ENCODE measurements at places on chromosomes 2 and 18.

DNA sequence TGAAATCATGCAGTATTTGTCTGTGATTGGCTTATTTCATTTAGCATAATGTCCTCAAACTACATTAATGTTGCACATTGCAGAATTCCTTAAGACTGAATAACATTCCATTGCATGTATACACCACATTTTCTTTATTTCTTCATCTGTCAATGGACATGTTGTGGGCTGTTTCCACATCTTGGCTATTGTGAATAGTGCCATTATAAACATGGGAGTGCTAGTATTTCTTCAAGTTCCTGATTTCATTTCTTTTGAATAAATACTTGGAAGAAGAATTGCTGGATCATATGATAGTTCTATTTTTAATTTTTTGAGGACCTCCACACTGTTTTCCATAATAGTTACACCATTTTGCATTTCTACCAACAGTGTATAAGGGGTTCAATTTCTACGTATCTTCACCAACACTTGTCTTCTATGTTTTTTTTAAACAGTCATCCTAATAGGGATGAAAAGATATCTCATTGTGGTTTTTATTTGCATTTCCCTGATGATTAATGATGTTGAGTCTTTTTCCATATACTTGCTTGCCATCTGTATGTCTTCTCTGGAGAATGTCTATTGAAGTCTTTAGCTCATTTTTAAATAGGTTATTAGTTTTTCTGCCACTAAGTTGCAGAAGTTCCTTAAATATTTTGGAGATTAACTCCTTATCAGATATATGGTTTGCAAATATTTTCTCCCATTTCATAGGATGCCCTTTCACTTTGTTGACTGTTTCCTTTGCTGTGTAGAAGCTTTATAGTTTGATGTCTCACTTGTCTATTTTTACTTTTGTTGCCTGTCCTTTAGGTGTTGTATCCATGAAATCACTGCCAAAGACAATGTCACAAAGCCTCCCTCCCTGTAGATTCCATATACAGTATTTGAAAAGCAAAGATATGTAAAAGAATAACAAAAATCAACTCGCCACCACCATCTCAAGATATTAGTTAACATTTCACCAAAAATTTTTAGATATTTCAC lies 14.6 kb downstream of the FBXO11 start:
- no peak for DNase-seq

GRCh38 chr2:27716301-27717069 lies 52.8 kb downstream of the SLC4A1AP start:
- DNase-seq, result no peak

GRCh38 chr2:122100756-122101155 lies 345.3 kb downstream of the TSN start:
- no peak for DNase-seq

GRCh38 chr18:40235836-40236235 lies 1719.2 kb upstream of the PIK3C3 start:
- no peak for DNase-seq

DNA sequence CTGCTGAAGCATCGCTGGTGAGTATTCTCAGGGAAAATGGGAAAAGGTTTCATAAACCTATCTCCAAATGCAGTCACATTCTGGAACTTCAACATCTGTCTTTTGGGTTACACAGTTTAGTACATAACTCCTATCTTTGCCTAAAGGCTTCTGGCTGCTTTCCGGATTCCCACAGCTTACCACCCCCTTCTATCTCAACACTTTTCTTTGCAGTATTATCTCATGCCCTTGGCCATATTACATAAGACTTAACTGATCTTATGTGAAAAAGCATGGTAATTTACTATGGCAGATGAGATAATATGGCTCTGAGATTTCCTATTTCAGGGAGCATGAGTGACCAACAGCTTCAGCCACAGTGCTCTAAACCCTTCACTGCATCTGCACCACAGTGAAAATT lies 369.3 kb upstream of the LINC00305 start:
- no peak for DNase-seq

DNA sequence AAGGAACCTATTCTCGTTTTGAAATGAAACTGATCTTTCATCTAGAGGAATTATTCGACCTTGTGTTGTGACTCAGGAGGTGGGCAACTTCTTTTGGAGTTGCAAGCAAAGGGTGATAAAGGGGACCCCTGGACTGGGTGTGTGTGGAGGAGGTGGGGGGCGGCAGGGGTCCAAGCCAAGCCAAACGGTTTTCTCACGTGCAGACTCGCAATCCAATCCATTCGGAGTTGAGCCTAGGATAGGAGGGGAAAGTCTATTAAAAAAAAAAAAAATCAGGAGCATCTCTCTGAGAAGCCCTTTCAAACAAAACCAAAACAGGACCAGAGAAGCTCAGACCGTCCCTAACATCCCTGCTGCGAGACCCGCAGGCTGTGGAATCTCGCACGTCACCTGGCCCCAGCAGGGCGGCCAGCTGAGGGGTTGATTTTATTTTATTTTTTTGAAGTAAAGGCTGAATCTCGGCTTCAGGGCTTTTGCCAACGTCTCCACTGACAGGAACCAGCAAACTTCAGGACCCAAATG lies 3.7 kb upstream of the ZEB2 start:
- no peak for DNase-seq

GRCh38 chr18:48072428-48073204 lies 142.2 kb upstream of the SMAD2 start:
- DNase-seq, result no peak

- DNase-seq, result no peak
These were observed 5.1 kb downstream of the ECEL1 start for GRCh38 chr2:232482301-232483238.

GRCh38 chr18:62625019-62625418 lies 90.3 kb upstream of the PHLPP1 start:
- DNase-seq, result no peak

GRCh38 chr18:45464619-45465018 lies 150.7 kb upstream of the SLC14A2 start:
- no peak for DNase-seq

DNA sequence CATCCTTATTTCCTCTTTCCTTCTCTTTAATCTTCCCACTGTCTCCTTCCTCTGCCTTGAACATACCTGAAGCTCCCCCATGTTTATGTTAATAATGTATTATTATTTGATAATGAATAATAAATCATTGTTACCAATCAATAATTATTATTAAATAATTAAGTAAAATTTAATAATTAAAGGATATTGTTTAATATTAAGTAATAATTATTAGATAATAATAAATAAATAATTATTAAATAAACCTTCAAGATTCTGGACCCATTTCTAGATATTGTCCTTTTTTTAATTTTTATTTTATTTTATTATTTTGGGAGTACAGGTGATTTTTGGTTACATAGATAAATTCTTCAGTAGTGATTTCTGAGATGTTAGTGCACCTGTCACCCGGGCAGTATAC lies 7.4 kb upstream of the EVA1A start:
- DNase-seq, result no peak

DNA sequence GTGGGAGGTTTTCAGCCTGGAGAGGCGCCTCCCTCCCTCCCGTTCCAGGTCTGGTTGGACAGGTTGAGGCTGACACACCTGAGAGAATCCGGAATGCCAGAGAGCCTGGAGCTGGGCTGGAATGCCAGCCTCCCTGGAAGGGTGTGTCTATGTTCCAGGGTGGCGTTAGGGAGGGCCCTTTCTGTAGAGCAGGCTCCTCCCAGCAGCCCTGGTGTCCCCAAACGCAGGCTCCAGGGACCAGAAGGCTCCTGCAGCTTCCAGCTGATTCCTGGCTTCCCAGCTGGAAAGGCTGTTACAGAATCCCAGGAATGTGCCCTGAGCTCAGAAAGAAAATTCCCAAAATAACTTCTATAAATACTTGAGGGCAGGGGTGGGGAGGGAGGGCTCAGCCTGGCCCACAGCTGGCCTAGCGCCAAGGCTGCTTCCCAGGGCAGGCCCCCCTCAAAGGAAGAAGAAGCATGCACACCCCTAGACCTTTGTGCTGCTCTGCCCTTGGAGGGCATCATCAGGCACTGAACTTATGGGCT lies 85.4 kb downstream of the STPG4 start:
- no peak for DNase-seq

DNA sequence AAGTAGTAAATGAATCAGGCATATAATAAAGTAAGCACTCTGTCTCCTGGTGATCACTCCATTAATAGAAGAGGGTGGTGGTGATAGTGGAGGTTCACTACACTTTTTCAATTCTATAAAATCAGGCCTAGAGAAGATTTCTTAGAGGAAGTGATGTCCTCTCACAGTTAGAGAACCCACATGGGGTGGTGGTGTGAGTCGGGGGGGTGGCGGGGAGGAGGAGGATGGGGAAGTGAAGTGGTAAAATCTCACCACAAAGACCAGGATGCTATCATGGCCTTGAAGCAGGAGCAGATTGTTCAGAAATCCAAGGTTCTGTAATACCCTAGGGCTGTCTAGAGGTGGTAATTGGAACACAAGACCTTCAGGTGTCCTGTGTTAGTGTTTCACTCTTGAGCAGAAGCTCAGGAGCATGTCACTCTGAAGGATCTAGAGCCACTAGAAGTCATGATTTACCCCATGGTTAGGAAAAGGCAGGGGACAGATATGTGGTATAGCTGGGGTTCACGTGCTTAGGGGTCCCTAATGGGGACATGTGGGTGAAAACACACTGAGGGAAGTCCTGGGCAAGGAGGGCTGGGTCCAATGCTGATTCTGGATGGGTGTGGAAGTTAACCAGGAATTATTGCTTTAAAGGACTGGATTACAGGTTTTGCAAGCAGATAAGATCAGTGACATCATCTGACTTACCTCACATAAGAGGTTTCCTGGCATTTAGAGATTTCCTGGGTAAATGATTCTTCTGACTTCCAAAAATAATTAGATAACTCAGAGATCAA lies 31.0 kb downstream of the RNF125 start:
- peak; percentile 22 for DNase-seq

- no peak for DNase-seq
These were observed 150.2 kb upstream of the DOK6 start for GRCh38 chr18:69250305-69251151.

DNA sequence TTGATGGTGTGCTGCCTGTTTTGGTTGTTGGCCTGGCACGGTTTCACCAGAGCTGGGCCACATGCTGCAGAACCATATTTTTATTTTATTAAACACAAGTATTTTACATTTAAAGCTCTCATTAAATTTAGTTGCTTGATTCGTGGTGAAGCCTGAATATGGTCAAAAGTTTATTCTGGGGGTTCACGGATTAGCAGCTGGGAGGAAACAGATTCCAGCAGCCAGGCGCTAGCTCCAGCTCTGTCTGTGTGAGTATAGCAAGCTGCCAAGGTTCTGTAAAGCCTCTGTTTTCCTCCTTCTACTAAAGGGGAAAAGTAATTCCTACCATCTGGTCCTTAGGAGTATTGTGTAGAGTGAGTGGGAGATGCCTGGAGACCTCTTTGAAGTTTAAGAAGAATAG lies 22.5 kb downstream of the GATA6 start:
- no peak for DNase-seq

DNA sequence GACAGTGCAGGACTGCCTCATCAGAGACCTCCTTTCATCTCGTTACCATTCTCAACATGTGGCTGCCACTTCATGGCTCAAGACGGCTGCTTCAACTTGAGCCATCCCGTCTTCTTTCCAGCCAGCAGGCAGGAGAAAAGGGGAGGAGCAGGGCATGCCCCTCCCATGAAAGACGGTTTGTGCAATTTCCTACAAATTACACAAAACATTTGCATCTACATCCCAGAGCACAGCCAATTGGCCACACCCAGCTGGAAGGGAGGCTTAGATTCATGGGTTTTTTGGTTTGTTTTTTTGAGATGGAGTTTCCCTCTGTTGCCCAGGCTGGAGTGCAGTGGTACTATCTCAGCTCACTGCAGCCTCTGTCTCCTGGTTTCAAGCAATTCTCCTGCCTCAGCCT lies 11.8 kb downstream of the UCN start:
- DNase-seq, result no peak

GRCh38 chr2:56676966-56677365 lies 493.2 kb downstream of the CCDC85A start:
- DNase-seq, result no peak

GRCh38 chr2:167595839-167596471 lies 651.4 kb downstream of the STK39 start:
- DNase-seq, result no peak

GRCh38 chr2:203535784-203536585 lies 884 bp upstream of the RAPH1 start:
- DNase-seq, result no peak

DNA sequence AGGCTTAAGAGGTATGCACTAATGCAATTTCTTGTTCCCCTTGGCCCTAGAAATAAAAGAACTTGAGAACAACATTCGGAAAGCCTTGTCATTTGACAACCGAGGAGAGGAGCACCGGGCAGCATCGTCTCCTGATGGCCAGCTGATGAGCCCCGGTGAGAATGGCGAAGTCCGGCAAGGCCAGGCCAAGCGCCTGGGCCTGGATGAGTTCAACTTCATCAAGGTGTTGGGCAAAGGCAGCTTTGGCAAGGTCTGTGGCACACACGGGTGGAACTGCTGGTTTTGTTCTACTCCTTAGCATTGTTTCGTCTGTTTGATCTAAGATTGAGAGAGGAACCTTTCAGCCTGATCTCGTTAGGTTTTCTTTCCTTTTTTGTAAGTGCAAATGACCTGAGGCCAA lies 289.8 kb upstream of the EPAS1 start:
- DNase-seq, result no peak

GRCh38 chr2:69330781-69331180 lies 56.2 kb downstream of the GFPT1 start:
- DNase-seq, result no peak

DNA sequence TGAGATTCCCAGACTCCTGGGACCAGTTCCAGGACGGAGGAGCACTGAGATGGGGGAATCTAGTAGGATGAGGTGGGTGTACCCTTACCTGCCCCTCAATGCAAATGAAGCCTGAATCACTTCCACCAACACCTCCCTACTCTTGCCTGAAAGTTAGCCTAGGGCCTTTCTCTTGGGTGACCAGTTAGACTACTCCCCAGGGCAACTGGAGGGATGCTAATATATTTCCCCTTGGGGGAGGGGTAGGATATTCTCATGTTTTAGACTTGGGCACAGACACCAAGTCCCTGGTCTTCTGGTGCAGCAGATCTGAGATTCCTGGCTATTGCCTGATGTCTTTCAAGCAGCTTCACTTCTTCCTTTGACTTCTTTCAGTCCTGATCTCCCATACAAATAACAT lies 334.5 kb downstream of the ALK start:
- no peak for DNase-seq

GRCh38 chr2:163733301-163733938 lies 2.4 kb downstream of the FIGN start:
- DNase-seq, result no peak

- DNase-seq, result no peak
These were observed 40.6 kb upstream of the PGAP1 start for GRCh38 chr2:196967116-196967515.

GRCh38 chr18:65239787-65240186 lies 511.0 kb upstream of the CDH7 start:
- no peak for DNase-seq

GRCh38 chr2:13110825-13111224 lies 394.1 kb downstream of the TRIB2 start:
- no peak for DNase-seq

- DNase-seq, result no peak
These were observed 479.7 kb upstream of the RAB6C start for GRCh38 chr2:129499747-129500146.

- no peak for DNase-seq
These were observed 12.0 kb upstream of the DARS1 start for GRCh38 chr2:135997380-135997779.

GRCh38 chr2:96505231-96505889 lies at the start of gene NEURL3:
NEURL3 (minus strand) TSS chr2:96505357; CDS start chr2:96505286, 71 bp downstream.
- no peak for DNase-seq

- no peak for DNase-seq
These were observed 17.1 kb downstream of the FAM110C start for GRCh38 chr2:29253-29652.

GRCh38 chr2:98377544-98377943 lies 31.3 kb downstream of the CNGA3 start:
- no peak for DNase-seq

All from activated CD8-positive, alpha-beta memory T cell treated with anti-CD3 and anti-CD28 coated beads for 1 hour (primary cell).